ENCODE measurements at places on chromosomes 4 and X. TPM values are rescaled to one million over a fixed set of nuclear protein-coding genes. Genes with fewer than 3 reads are reported as not detected.

Gene PASD1
- 0.05 TPM for total RNA-seq

Gene NHSL2
- total RNA-seq: not detected

Gene PALLD
- total RNA-seq: 5.3 TPM

Gene CXCL1
- total RNA-seq: 32.4 TPM

Gene LEF1
- 33.9 TPM for total RNA-seq

All from A375 (cell line).